ENCODE measurements at places on chromosomes 11 and 22. TPM values are rescaled to one million over a fixed set of nuclear protein-coding genes. Genes with fewer than 3 reads are reported as not detected.

- DNase-seq: no peak
These were observed 159.0 kb upstream of the ZC3H12C start for GRCh38 chr11:109934151-109934550.

Gene OR52D1
- total RNA-seq: not detected

- DNase-seq: peak; percentile 47
These were observed 681 bp upstream of the ARHGEF12 start for GRCh38 chr11:120335556-120335907.

Gene SNX32
- 0.29 TPM for total RNA-seq

GRCh38 chr11:116605543-116606459 lies 167.0 kb downstream of the BUD13 start:
- DNase-seq: peak; percentile 76

Gene TMPRSS4
- total RNA-seq: 498 TPM

GRCh38 chr11:65810046-65810868 lies 23.4 kb downstream of the OVOL1 start:
- DNase-seq: no peak

Gene KCNJ11
- 7.1 TPM for total RNA-seq

- peak; percentile 37 for DNase-seq
These were observed 37.5 kb downstream of the ARFGAP3 start for GRCh38 chr22:42819412-42820044.

Gene RRAS2
- total RNA-seq: 1.2 TPM

Gene INSC
- 2.9 TPM for total RNA-seq

Gene OR5M3
- total RNA-seq: not detected

GRCh38 chr11:68837583-68838571 lies 3.8 kb downstream of the CPT1A start:
- no peak for DNase-seq
